Stimulated activated CD4-positive, alpha-beta T cell treated with anti-CD3 and anti-CD28 coated beads, Interleukin-12 subunit alpha, Interleukin-12 subunit beta, amount 100 ng/mL, for 24 hours (primary cell): ENCODE measurements at places on chromosomes 1 and 21.
A peak's percentile ranks its signal among the peaks of the same experiment; 100 is the strongest.

GRCh38 chr1:23627069-23627735, 64.4 kb upstream of the RPL11 start:
- DNase-seq, result no peak

DNA sequence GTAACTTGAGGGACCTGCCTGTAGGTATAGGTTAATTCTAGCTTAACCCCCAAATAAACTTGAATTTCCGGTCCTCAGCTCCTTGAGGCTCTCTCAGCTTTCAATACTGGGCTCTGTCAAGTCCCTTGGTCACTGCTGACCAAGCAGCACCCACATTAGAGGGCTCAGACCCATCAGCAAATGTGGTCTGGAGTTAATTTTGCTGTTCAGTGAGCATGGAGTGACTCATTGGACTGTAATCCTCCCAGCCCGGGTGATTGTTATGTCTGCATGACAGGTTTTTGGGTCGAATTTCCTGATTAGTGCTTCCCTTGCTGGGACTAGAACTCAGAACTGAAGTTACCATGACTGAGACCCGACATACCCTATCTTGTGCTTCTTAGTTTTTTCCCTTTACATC, 130.6 kb downstream of the URB2 start:
- no peak for DNase-seq

DNA sequence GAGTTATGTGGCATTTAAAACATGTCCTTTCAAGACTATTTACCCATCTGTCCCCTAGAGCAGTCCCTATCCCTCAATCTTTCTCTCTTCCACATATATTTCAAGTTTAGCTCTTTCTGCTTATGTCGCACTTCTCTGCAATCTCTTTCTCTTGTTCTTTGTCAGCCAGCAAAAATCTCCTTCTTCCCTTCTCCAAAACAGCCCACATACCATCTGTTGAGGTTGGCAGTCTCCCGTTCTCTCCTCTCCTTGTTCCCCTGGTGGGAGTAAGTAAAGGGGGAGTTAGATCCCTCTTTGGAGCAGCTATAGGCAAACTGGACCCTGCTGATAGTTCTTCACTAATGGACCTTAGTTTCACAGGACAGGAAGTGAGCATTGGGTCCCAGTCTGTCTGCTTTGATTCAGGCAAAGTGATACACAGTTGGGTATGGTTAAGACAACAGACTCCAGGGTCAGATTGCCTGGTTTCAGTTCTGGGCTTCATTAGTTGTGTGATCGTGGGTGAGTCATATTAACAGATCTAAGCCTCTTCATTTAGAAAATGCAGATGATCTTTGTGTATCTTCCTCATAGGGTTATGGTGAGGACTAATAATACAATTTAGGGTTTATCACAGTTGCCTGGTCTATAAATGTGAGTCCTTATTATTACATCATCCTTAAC, 19.7 kb downstream of the BRINP2 start:
- no peak for DNase-seq

GRCh38 chr1:38076455-38076854, 29.9 kb upstream of the POU3F1 start:
- no peak for DNase-seq

GRCh38 chr1:227169343-227169742, 148.9 kb downstream of the CDC42BPA start:
- DNase-seq, result no peak

GRCh38 chr1:232912845-232913580, 37.4 kb upstream of the NTPCR start:
- DNase-seq, result no peak

DNA sequence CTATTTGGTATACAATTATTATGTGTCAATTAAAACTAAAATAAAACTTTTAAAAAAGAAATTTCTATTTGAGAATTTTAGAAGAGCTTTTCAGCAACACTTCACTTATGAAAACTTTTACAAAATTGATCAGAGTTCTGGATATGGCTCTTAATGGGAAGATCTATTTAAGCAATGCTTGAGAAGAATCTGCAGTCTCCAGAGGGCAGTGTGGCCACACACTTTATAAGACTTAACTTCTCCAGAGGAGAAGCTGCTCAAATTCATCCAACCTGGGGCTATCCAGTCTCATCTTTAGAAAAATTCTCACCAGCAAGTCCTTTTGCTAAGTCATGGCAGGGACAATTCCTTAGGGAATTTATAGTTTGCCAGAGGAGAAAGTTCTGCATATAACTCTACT, 25.2 kb upstream of the AGO1 start:
- no peak for DNase-seq

DNA sequence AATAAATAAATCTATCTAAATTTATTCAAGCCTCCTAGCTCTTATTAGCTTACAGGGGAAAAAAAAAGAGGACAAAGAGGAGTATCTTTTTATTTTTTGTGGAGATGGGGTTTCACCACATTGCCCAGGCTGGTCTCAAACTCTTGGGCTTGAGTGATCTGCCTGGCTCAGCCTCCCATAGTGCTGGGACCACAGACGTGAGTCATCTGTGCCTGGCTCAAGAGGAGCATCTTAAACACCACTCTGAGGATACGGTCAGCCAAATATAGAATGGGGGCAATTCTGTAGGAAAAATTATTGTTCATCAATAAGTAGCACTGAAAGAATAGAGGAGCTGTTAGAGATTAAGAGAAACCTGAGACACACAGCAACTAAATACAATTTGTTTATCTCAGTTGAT, 24.1 kb downstream of the SLC45A3 start:
- DNase-seq, result no peak

GRCh38 chr1:206734499-206735142, 36.0 kb upstream of the IL19 start:
- peak; percentile 58 for DNase-seq
